ENCODE measurements at places on chromosomes 5 and 9.

GRCh38 chr5:133291524-133291923, 239.7 kb downstream of the HSPA4 start:
- no peak for DNase-seq

DNA sequence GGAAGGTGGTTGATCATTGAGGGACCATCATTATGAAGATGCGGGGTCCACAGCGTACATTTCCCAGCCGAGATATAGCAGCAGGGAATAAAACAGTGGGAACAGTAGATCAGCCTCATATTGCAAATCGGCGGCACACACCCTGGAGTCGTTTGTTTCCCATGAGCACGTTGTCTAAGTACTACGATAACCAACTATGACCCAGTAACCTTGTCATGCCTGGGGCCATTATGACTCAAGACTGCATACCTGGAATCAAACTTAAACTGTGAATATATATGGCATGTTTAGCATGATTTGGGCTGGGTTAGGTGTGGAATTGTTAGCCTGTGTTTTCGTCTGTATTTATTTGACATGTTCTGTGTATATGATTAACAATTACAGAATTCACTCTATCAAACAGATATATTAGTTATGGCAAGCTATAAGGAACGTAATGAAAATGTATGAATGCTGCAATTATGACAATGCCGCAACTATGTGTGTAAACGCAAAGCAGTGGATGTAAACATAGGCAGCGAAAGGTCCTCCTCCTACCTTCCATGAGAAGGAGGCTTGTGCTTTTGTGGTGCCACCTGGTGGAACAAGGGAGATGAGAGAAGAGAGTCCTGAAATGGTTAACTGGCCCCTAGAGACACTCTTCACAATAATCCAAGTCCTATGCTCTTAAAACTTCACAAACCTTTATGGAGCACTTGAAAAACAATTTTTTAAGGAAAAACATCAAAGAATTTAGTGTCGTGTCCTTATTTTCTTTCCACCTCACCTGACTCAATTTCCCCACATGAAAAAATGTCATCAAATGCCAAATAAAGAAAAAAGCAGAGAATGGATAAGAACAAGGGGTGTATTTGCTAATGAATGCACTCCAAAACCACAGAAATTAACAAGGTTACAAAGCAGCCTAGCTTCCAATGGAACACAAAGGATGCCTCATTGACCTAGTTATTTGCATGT, 47.1 kb downstream of the SEMA5A start:
- peak; percentile 43 for DNase-seq

DNA sequence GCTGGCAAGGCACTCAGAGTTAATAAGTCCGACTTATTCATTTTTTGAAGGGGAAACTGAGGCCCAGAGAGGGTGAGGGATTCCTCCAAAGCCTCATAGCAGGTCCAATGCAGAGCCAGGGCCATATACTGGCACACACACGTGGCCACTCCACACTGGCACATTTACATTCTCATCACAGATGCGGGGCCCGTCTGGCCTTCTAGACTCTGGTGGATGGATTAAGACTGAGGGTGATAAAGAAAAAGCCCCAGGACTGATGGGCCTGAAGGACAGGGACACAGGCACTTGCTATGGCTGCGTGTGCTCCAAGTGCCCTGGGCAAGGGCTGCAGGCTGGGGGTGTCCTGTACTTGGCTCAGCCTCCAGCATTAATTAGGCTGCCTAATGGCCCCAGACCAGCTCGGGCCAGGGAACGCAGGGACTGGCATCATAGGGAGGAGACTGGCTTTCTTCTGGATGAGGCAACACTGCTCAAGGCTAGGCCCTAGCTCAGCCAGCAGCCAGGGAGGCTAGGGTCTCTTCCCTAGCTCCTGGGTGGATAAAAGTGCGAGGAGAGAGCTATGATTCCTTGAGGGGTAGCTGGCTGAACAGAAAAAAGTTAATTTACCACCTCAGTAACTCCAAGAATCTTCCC, 28.5 kb upstream of the CSF1R start:
- DNase-seq, result peak; percentile 1

DNA sequence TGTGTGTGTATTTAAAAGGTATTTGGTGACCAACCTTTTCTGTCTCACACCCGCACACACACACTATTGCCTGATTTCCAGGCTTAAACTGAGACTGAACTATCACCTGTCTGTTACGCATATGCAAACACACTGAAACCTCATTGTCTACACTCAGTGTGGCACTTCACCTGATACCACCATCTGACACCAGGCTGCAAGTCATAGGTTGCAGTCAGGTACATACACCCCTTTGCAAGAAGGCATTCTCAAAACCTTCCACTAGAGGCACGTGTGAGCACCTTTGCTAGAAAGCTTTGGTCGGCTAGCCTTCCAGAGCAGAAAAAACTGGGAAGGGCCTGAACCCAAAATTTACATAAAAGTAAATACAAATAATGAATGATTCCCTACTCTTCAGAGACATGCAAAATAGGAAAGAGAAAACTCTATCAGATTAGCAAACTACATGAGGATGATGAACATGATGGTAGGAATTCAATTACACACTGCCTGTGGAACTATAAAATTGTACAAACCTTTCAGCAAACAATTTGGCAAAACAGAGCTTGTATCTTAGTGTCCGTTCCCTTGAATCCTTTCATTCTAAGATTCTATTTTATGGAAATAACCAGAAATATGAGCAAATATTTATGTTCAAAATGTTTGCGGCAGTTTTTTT, 5.9 kb upstream of the FOXD1 start:
- DNase-seq, result peak; percentile 79

DNA sequence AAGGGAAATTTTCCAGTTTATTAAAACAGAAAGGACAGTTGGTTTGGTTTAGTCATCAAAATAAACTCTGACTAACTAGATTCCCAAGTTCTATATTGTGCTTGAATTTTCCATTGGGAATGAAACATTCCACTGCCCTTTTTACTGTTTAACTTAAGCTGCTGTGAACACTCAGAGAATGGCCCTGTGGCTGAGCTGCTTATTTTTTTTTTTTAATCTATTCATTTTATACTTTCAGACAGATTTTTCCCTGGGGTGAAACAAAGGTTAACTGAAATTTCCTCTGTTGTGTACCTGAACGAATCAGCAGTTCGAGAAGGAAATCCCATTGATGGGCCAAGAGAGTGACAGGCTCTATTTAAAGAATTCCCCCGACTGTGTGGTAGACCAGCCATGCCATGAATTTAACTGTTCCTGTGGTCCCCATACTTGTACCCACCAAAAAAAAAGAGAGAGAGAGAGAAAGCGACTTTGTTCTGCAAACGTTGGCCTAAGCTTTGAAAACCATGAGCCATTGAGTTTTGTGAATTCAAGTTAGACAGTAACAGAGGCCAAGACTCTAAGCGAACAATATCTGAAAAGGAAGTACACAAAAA, 138.7 kb upstream of the GRHPR start:
- peak; percentile 79 for DNase-seq

DNA sequence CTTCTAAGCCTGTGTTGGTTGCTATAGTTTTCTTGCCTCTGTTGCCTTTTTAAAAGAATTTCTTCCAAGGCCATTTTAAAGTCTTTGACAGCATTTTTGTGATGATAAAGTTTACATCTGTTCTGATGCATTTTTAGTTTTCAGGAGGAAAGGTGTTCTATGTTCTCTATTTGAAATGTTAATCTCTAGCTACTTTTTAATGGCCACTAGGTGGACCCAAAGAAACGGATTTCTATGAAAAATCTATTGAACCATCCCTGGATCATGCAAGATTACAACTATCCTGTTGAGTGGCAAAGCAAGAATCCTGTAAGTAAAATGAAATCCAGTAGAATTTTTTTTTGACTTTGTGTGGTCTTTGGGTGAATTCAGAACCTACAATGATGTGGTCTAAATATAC, 60.2 kb downstream of the MELK start:
- peak; percentile 52 for DNase-seq

DNA sequence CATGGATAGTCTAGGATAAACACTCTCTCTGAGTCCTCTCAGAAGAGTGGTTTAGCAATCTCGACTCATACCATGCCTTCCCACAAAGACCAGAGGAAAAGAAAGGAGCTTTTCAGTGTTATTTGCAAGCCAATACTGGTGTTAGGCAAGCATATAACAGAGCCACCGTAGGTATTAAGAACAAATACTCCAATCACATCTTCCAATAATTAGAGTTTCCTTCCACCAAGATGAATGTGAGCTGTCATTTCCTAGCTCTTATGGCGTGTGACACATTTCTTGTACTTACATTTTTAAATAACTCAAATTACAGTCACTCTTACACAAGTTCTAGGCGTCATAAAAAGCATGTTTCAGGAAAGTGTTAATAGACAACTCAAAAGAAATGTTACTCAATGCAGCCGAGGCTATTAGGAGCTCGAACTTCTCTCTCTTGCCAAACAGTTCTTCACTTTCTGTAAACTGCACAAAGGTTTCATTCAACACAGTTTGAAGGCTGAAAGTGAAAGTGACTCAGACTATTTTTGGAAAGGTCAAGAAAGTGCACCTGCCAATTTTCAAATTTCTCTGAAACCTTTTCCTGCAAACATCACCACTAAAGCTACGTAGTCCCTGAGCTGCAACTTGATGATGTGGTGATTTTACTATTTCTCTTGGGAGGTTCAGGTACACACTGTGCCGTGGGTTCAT, 153.8 kb downstream of the AUH start:
- DNase-seq, result peak; percentile 71

DNA sequence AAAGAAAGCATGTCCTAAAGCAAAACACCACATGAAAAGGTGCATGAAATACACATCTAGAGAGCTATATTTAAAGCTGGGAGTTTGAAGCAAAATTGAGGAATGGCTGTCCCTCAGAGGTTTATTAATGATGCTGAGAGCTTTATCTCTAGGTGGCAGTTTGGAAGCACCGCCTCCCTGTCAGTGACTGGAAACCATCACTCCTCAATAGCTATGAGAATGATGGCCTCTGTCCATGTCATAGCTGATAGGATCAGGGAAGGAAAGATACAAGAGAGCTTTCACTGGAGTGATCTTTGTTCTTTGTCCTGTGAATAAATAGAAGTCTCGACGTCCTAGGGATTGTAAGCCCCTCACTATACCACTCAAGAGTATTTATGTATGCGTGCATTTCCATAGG, 110.5 kb downstream of the NUDT12 start:
- DNase-seq, result no peak

DNA sequence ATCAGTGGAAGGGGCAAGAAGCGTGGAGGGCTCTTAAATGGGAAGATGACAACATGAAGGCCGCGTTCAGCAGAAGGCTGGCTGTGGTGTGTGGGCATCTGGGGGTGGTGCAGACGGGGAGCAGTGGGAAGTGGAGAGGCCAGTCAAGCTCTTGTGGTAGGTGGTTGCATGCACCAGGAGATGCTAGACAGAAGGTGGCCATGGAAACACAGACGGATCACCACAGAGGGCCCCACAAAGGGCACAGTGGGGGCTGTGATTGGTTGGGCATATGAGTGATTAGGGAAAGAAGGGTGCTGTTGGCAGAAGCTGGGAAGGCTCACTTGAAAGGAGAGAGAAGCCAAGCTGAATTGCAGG, 14.7 kb downstream of the MTMR12 start:
- peak; percentile 25 for DNase-seq

DNA sequence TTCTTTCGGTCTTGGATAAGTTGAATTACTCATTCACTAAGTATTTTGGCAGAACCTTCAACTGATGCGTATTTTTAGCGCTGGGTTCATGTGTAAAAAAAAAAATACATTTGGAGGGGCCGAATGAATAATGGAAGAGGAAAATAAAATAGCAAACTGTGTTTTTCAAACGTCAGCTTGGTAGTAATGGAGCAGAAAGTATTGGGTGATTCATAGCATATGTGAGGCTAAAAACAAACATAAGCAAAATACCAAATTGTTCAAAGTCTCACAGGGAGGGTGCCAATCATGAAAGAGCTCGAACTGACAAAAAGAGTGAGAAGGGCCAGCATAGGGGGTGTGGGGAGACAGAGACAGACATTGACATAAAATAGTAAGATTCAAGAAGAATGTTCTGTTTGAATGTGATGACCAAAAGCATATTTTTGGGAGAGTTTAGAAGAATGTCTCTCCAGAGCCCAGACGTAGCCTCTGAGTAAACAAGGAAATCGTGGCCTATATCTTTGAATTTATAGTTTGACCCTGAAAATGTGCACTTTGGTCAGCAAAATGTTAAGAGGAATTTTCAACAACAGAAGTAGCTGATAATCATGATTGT, 174.9 kb upstream of the HMHB1 start:
- DNase-seq, result peak; percentile 77

GRCh38 chr5:1772634-1773033, 27.0 kb downstream of the MRPL36 start:
- DNase-seq, result peak; percentile 60

DNA sequence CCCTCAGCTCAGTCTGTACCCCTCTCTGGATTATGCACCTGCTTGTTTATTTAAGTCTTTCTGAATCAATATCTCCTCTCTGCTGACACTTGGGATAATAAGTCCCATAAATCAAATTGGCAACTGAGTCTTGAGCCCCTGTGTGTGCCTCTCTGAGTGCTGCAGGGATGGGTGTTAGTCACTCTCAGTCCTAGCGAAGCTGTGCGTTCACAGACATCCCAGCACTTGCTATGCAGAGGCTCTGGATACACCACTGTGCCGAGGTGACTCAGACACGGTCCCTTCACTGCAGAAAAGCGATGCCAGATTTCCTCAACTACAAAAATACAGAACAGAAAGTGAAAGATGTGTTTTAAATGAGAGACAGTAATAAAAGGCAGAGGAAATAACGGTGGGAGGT, 4.1 kb upstream of the KCNMB1 start:
- no peak for DNase-seq

- DNase-seq, result no peak
Observed at GRCh38 chr9:103431809-103432208, 436.7 kb downstream of the CYLC2 start.

- DNase-seq, result no peak
Observed at GRCh38 chr5:3385991-3386519, 209.6 kb upstream of the IRX1 start.

- DNase-seq, result no peak
Observed at GRCh38 chr5:127832067-127832466, 128.9 kb downstream of the CCDC192 start.

- no peak for DNase-seq
Observed at GRCh38 chr9:110517483-110517882, 62.1 kb downstream of the SVEP1 start.

DNA sequence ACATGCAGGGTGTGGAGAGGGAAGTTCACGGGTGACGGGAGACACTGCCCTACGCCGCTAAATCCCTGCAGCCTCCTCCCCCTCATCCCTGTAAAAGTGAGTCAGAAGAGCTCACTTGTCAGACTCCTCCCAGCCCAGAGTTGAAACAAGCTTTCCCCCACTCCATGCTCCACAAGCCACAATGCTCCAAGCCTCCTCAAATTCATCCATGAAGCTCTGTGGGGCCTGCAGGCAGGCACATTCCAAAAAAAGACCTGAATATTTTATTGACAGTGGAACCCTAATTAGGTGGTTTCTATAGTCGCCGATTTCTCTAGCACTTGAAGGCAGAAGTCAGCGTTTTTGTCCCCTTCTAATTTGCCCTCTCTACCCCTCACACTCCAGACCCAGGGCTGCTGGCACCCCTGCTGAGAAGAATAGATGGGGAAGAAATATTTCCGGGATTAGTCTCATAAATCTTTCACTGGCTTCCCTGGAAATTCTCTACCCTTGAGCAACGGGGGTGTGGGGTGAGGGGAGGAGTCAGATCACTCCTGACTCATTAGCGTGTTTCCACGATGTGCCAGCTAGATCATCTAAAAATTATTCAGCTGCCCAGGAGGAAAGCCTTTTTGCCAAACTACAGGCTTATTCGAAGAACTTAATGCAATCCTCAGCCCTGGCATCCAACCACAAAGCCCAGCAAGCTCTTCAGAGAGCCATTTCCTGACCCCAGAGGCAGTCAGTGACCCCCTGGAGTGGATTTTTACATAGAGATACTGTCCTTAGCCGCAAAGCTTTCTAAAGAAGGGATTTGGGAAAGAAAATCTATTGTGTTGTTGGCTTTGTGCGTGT, 97.1 kb downstream of the ENC1 start:
- DNase-seq, result peak; percentile 96

GRCh38 chr9:6200761-6201160, 14.8 kb upstream of the IL33 start:
- DNase-seq, result no peak
